ENCODE measurements at places on chromosomes 2 and 18. TPM values are rescaled to one million over a fixed set of nuclear protein-coding genes. Genes with fewer than 3 reads are reported as not detected.

The ANKRD30B gene
- total RNA-seq, result not detected

The LAMA3 gene
- total RNA-seq, result 1.3 TPM

The DAW1 gene
- total RNA-seq, result 6.5 TPM

The PLB1 gene
- 0.34 TPM for total RNA-seq

The HOXD13 gene
- not detected for total RNA-seq

The AKAIN1 gene
- total RNA-seq, result not detected

The NTSR2 gene
- not detected for total RNA-seq

The ZSWIM2 gene
- not detected for total RNA-seq

The MARCO gene
- not detected for total RNA-seq

The CAB39 gene
- 38.5 TPM for total RNA-seq

The SPATA3 gene
- total RNA-seq, result not detected

The RAB11FIP5 gene
- 23.9 TPM for total RNA-seq

The MAPRE3 gene
- 1.3 TPM for total RNA-seq

The TXNDC2 gene
- not detected for total RNA-seq

The RAB6D gene
- total RNA-seq, result not detected

The HYCC2 gene
- total RNA-seq, result 1.8 TPM

The TMEM178A gene
- total RNA-seq, result 0.84 TPM

The HRH4 gene
- not detected for total RNA-seq

The MTLN gene
- total RNA-seq, result 77.5 TPM

The ERFE gene
- total RNA-seq, result 4.2 TPM

The ANKRD62 gene
- not detected for total RNA-seq

The LIMS3 gene
- 1.2 TPM for total RNA-seq

The SERPINB5 gene
- not detected for total RNA-seq

The POTEC gene
- not detected for total RNA-seq
